ENCODE measurements at places on chromosomes 2 and 18.

GRCh38 chr2:207154556-207155510 is 10.9 kb downstream of the KLF7 start:
- no peak for DNase-seq

DNA sequence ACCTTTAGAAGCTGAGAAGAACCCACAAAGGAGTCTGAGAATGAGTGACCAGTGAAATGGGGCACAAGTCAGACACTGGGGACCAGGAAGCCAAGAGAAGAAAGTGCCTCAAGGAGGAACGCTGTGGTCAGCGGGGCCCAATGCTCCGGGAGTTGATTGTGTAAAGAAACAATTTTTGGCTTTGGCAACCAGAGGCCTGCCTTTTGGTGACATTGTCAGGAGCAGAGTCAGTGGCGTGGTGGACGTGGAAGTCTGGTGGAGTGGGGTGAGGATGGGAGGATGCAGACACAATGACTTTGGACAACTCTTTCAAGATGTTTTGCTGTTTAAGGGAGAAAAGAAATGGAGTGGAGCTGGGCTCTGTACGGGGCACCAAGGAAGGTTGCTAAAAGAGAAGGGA is 100.2 kb upstream of the SEC11C start:
- DNase-seq, result no peak

- no peak for DNase-seq
Measured at GRCh38 chr18:59488899-59489298, 129.8 kb upstream of the LMAN1 start.

DNA sequence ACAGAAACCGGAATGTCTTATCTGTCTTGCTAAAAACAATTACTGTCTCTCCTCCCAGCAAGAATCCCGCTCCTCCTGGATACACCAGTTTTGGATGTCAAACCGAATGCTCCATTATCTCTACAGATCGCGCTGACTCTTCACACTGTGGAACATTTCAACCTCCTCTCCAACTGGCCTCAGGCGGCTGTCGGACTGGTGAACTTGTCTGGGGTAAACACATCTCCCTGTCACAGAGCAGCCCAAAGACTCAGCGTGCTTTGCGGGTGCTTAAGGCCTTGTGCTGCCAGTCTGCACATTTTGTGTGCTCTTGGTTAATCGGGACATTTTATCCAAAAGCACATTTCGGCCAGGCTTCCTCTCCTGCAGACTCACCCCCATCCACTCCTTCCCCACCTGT is 173.1 kb downstream of the ICOS start:
- no peak for DNase-seq

DNA sequence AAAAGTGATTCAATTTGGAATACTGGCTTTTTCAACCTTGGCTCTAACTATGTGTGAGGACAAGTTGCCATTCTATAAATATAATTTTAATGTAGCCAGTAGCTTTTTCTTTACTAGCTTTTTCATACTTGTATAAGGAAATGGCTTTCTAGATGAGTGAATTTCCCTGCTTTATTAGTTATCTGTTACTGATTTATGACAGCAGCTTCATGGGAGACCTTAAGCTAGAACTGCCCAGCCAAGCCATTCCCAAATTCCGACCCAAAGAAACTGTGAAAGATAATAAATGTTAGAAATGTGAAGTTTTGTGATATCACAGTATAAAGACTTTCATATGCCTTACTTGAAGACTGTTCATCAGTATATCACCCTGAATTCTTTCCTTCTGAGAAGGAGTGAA is 32.3 kb downstream of the BABAM2 start:
- no peak for DNase-seq

DNA sequence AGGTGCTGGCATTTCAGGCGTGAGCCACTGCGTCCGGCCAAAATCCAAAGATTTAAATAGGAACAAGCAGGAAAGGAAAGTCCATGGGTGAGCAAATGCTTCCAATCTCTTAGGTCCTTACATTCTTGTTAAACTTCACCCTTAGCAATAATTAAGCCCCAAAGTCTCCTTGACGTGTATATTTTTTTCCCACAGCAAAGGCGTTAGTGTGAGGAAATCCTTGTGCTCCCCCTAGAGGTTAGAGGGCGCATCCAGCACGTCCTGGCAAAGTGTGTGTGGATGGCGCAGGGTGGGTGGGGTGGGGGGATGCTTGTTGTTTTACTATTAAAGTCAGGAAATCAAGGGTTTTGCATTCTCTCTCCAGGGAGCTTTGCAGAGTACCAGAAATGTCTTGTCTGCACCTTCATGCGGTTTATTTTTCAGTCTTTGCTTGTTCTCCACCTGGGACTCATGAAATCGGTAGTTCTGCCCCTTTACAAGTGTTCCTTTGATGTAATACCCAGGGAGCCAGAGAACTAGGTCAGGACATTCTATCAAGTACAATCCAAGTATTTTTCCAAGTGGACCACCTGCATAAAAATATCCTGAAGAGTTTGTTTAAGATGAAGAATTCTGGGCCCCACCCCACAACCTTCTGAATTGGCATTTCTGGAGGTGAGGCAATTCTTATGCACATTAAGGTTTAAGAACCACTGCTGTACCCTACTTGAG is 22.2 kb upstream of the ITSN2 start:
- DNase-seq, result no peak

Data from GOT3 (cell line).